Pancreas (tissue), 10 donors: ENCODE measurements at places on chromosomes 1 and 21. TPM values are rescaled to one million over a fixed set of nuclear protein-coding genes. Genes with fewer than 3 reads are reported as not detected.

- H3K36me3 ChIP-seq, result no peaks in the 10 kb centered on the region
- H3K27ac ChIP-seq, result no peak overlapping the region
- no peaks in the 10 kb centered on the region for H3K27me3 ChIP-seq
- no peak for DNase-seq
- H3K4me1 ChIP-seq, result no peaks in the 10 kb centered on the region
Measured at GRCh38 chr1:18293291-18293690, 185.7 kb downstream of the IGSF21 start.

GRCh38 chr1:40802742-40803113 lies 19.1 kb downstream of the KCNQ4 start:
- no peaks in the 10 kb centered on the region for H3K27me3 ChIP-seq
- no peak for DNase-seq
- peaks cover 15% of the 10 kb centered on the region for H3K4me1 ChIP-seq

DNA sequence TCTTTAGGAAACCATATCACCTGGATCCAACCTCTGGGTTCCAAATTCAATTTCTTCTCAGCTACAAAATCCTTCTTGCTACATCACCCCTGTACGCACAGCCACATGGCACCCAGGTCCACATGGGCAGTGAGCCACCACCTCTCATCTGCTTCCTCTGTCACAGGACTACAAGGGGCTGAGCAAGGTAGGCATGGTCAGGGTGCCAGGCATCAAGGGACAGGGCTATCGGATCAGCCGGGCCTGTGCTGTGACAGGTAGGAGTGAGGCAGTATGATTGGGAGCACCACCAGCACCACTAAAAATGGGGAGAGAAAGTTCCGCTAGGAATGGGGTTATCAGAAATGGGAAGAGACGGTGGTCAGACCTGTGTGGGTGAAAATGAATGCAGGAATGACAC lies 29.4 kb downstream of the S100A6 start:
- H3K4me1 ChIP-seq, result no peaks in the 10 kb centered on the region
- H3K27me3 ChIP-seq, result no peaks in the 10 kb centered on the region
- no peak for DNase-seq
- H3K36me3 ChIP-seq, result no peaks in the 10 kb centered on the region

GRCh38 chr1:200873116-200873670 lies 412 bp downstream of the GPR25 start:
- peaks cover 4% of the 10 kb centered on the region for H3K4me1 ChIP-seq
- no peak for DNase-seq
- H3K36me3 ChIP-seq, result no peaks in the 10 kb centered on the region
- H3K27ac ChIP-seq, result no peak overlapping the region
- H3K4me3 ChIP-seq, result no peak overlapping the region
- H3K27me3 ChIP-seq, result peaks cover 20% of the 10 kb centered on the region

- no peak overlapping the region for H3K4me3 ChIP-seq
- H3K4me1 ChIP-seq, result no peaks in the 10 kb centered on the region
- H3K36me3 ChIP-seq, result no peaks in the 10 kb centered on the region
- DNase-seq, result no peak
- H3K27ac ChIP-seq, result no peak overlapping the region
Measured at GRCh38 chr1:116504308-116505156, 66.3 kb downstream of the CD58 start.

GRCh38 chr21:8992731-8993174 lies 1528.6 kb upstream of the TPTE start:
- H3K4me1 ChIP-seq, result no peaks in the 10 kb centered on the region
- no peak overlapping the region for H3K4me3 ChIP-seq
- H3K27me3 ChIP-seq, result no peaks in the 10 kb centered on the region
- peak; percentile 63 for DNase-seq
- no peak overlapping the region for H3K27ac ChIP-seq

- H3K4me3 ChIP-seq, result no peak overlapping the region
- DNase-seq, result peak; percentile 63
- H3K4me1 ChIP-seq, result peaks cover 66% of the 10 kb centered on the region
- peaks cover 7% of the 10 kb centered on the region for H3K36me3 ChIP-seq
- H3K27me3 ChIP-seq, result no peaks in the 10 kb centered on the region
Measured at GRCh38 chr1:226946841-226947240, 6.7 kb downstream of the COQ8A start.

- no peak overlapping the region for H3K27ac ChIP-seq
- H3K4me3 ChIP-seq, result no peak overlapping the region
- no peaks in the 10 kb centered on the region for H3K4me1 ChIP-seq
- no peak for DNase-seq
- H3K27me3 ChIP-seq, result no peaks in the 10 kb centered on the region
Measured at GRCh38 chr1:92797297-92797696, 12.4 kb upstream of the EVI5 start.

GRCh38 chr1:87100271-87100670 lies 185.8 kb downstream of the HS2ST1 start:
- H3K27me3 ChIP-seq, result no peaks in the 10 kb centered on the region
- no peaks in the 10 kb centered on the region for H3K36me3 ChIP-seq
- H3K27ac ChIP-seq, result no peak overlapping the region
- H3K4me1 ChIP-seq, result no peaks in the 10 kb centered on the region
- DNase-seq, result no peak
- no peak overlapping the region for H3K4me3 ChIP-seq

GRCh38 chr1:169733924-169734323 lies at the start of gene SELE:
Gene SELE, minus strand, starts transcription at chr1:169734079. Its CDS starts 467 bp downstream, at chr1:169733612.
- no peaks in the 10 kb centered on the region for H3K36me3 ChIP-seq
- H3K27ac ChIP-seq, result no peak within 1 kb of the TSS
- H3K27me3 ChIP-seq, result no peaks in the 10 kb centered on the region
- no peak for DNase-seq
- no peak within 1 kb of the TSS for H3K4me3 ChIP-seq
- no peaks in the 10 kb centered on the region for H3K4me1 ChIP-seq

GRCh38 chr1:206582537-206582936 lies 29.7 kb downstream of the EIF2D start:
- no peak overlapping the region for H3K4me3 ChIP-seq
- H3K27ac ChIP-seq, result no peak overlapping the region
- H3K4me1 ChIP-seq, result no peaks in the 10 kb centered on the region
- no peaks in the 10 kb centered on the region for H3K27me3 ChIP-seq

GRCh38 chr21:44892536-44893277 lies 19.2 kb upstream of the PTTG1IP start:
- H3K27ac ChIP-seq, result no peak overlapping the region
- no peaks in the 10 kb centered on the region for H3K4me1 ChIP-seq
- DNase-seq, result peak; percentile 85

- DNase-seq, result no peak
- H3K27me3 ChIP-seq, result no peaks in the 10 kb centered on the region
- H3K36me3 ChIP-seq, result no peaks in the 10 kb centered on the region
- no peak overlapping the region for H3K4me3 ChIP-seq
- no peak overlapping the region for H3K27ac ChIP-seq
Measured at GRCh38 chr1:94143809-94144176, 22.8 kb upstream of the ABCA4 start.

DNA sequence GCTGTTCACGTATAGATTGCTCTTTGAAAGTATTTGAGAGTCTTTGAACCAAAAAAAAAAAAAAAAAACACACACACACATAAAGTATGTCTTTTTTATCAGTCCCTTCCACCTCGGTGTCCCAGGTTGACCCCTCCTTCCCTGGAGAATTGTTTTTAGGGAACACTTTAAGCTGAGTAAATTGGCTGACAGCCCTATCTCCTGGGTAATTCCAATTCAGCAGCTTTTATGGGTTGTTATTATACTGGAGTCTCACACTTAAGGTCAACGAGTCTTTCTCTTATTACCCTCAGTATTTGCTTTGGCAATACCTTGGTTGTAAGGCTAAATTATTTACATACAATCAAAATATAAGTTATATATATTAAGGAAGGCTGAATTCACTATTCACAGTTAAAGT lies 69.4 kb downstream of the SLC30A10 start:
- no peaks in the 10 kb centered on the region for H3K36me3 ChIP-seq
- H3K27ac ChIP-seq, result no peak overlapping the region
- no peaks in the 10 kb centered on the region for H3K4me1 ChIP-seq
- no peak overlapping the region for H3K4me3 ChIP-seq
- DNase-seq, result no peak

DNA sequence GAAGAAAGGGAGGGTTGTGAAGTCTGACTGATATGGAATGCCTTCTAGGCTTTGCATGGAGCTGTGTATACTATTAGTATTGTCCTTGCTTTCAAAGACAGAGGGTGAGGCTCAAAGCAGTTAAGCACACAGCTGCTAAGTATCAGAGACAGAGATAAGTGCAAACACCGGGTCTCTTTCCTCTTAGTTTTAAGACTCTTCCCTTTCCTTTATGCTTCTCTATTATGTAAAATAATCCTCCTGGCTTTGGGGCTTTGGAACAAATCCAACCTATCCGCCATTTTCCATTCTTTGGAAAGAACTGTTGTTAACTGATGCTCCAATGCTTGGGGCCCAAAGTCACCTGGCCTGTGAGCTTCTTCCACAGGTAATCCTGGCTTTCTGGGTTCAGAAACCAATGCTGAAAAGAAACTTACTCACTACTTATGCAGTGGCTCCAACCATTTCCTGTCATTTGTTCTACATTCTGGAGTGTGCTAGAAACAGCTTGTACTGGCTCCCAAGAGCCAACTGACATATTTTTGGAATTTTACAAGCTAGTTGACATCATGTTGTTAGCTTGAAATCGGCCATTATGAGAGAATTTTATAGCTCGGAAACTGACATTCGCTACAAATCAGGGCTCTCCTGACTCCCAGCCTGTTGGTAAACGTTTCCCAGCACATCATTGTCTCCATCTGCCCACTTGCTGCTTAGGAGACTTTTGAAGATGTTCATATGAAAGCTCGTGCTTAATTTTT lies 67.5 kb downstream of the DNTTIP2 start:
- H3K4me3 ChIP-seq, result no peak overlapping the region
- DNase-seq, result no peak
- no peaks in the 10 kb centered on the region for H3K36me3 ChIP-seq
- H3K4me1 ChIP-seq, result no peaks in the 10 kb centered on the region

GRCh38 chr1:98157524-98158313 lies 236.9 kb upstream of the DPYD start:
- DNase-seq, result no peak
- H3K27ac ChIP-seq, result no peak overlapping the region
- no peaks in the 10 kb centered on the region for H3K27me3 ChIP-seq

GRCh38 chr1:168964478-168964877 lies 142.0 kb upstream of the ATP1B1 start:
- H3K4me3 ChIP-seq, result no peak overlapping the region
- H3K4me1 ChIP-seq, result no peaks in the 10 kb centered on the region
- no peak for DNase-seq
- no peaks in the 10 kb centered on the region for H3K27me3 ChIP-seq
- H3K27ac ChIP-seq, result no peak overlapping the region

GRCh38 chr1:154386643-154387352 lies 18.3 kb upstream of the IL6R start:
- no peaks in the 10 kb centered on the region for H3K36me3 ChIP-seq
- H3K4me3 ChIP-seq, result no peak overlapping the region
- H3K4me1 ChIP-seq, result no peaks in the 10 kb centered on the region
- H3K27ac ChIP-seq, result no peak overlapping the region

- DNase-seq, result no peak
- H3K27me3 ChIP-seq, result no peaks in the 10 kb centered on the region
- no peak overlapping the region for H3K27ac ChIP-seq
- H3K4me1 ChIP-seq, result peaks cover 21% of the 10 kb centered on the region
Measured at GRCh38 chr1:42684139-42684538, 1.9 kb downstream of the YBX1 start.

- no peak for DNase-seq
- H3K27me3 ChIP-seq, result no peaks in the 10 kb centered on the region
- H3K4me3 ChIP-seq, result no peak overlapping the region
- no peaks in the 10 kb centered on the region for H3K36me3 ChIP-seq
Measured at GRCh38 chr1:160865337-160865736, 2.6 kb upstream of the CD244 start.

DNA sequence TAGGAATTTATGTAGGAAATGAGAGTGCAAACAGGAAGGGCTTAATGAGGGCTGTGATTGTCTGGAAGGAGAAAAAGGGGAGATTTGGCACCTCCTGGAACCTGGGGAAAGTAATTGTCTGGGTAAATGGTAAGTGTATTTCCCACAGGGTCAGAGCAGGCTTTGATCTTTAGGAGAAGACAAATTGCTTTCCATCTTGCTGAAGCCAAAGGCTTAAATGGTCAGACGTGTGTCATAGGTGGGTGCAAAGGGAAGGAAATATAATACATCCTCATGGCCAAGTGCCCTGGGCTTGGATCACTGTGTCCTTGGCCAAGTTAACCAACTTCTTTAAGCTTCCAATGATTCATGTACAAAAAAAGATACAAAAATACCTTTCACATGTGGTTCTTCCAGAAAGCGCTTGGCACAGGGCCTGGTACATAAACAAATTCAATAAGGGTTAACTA lies 1.3 kb upstream of the DUSP23 start:
- no peaks in the 10 kb centered on the region for H3K27me3 ChIP-seq
- peak overlapping the region; percentile 52 for H3K27ac ChIP-seq
- no peak for DNase-seq
- H3K36me3 ChIP-seq, result no peaks in the 10 kb centered on the region

DNA sequence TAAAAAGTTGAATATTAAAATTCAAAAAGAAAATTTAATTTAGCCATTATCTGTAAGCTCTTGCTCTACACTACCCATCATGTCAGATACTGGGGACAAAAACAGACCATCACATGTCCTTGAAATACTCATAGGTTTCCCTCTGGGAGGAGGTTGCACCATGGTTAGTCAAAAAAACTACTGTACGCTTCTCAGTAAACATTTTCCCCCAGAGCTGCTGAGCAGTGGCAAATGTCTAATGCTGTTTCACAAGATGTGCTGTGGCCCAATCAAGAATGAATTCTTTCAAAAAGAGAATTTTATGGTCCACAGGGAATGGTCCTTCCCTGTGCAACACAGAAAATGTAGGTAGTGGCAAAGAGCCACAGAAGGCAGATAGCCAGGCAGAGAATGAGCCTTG lies 6.1 kb downstream of the SLC25A24 start:
- DNase-seq, result no peak
- no peak overlapping the region for H3K27ac ChIP-seq
- no peaks in the 10 kb centered on the region for H3K36me3 ChIP-seq
- no peaks in the 10 kb centered on the region for H3K27me3 ChIP-seq

The C4BPA gene
- total RNA-seq, result 15.4 TPM

The ERICH3 gene
- total RNA-seq, result 0.06 TPM

The DISC1 gene
- 3.7 TPM for total RNA-seq

The CAPZB gene
- 60.7 TPM for total RNA-seq

The KRTAP26-1 gene
- total RNA-seq, result not detected

The FCRL6 gene
- not detected for total RNA-seq

The TOMM20 gene
- total RNA-seq, result 88.3 TPM

The TRAF3IP3 gene
- total RNA-seq, result 1.5 TPM

The TNFRSF1B gene
- 4.7 TPM for total RNA-seq

The HMGCS2 gene
- total RNA-seq, result 32.2 TPM

The SPRR1A gene
- total RNA-seq, result not detected
